ENCODE measurements at places on chromosomes 7 and 10. TPM values are rescaled to one million over a fixed set of nuclear protein-coding genes. Genes with fewer than 3 reads are reported as not detected.

Gene SSC4D
- total RNA-seq: 0.79 TPM

Gene SEMA3E
- 0.27 TPM for total RNA-seq

Gene HABP2
- not detected for total RNA-seq

Gene SLC26A4
- 1.3 TPM for total RNA-seq

Gene TRIL
- total RNA-seq: 0.64 TPM

Gene FAM25C
- total RNA-seq: not detected

Gene MYO3A
- total RNA-seq: not detected

Gene ADCY1
- total RNA-seq: 0.07 TPM

Gene SLC18A3
- total RNA-seq: not detected

Gene IDE
- total RNA-seq: 24.5 TPM

Gene PNLIPRP3
- not detected for total RNA-seq

Gene HGF
- 0.69 TPM for total RNA-seq

Measured in mammary microvascular endothelial cell (primary cell).